ENCODE measurements at places on chromosomes 16 and 17.

DNA sequence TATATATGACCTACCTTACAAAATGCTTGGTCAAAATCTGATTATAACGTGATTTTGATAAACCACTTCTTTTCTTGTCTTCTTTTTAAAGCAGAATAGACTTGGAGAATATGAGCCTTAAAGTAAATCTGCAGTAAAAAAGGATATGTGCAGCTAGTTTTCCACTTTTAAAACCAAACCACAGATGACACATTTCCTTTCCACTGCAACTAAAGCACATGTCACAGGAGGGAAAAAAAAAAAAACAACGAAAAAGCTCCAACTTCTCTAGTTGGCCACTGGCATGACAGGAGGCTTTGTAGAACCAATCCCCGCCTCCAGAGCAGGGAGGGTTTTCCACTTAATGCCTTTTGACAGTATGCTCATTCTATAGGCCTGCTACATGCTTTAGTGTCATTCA is at the start of gene EVI2A:
TSS of gene EVI2A (minus strand) at position 142 of the 400 bp plus-strand sequence. CDS start 2,609 bp downstream, outside the sequence.
- DNase-seq: no peak

- DNase-seq: no peak
Measured at GRCh38 chr16:67157892-67158635, 1.6 kb downstream of the TRADD start.

- no peak for DNase-seq
Measured at GRCh38 chr17:78135858-78136500, 5.4 kb downstream of the TMC8 start.

GRCh38 chr17:41932816-41933389 is 2.5 kb downstream of the ODAD4 start:
- DNase-seq: no peak

- no peak for DNase-seq
Measured at GRCh38 chr17:36525888-36526287, 8.8 kb downstream of the MYO19 start.

DNA sequence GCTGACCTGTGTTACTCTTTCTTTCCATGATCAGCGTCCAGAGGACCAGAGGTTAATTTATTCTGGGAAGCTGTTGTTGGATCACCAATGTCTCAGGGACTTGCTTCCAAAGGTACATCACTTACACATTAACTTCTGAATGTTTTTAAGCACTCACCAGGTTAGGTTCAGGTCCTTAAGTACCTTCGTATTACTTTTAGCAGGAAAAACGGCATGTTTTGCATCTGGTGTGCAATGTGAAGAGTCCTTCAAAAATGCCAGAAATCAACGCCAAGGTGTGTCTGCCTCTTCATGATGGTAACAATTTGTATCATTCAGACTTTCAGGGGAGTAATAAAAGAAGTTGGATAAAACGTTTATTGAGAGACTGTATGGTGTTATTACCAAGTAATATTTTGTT is 3.3 kb downstream of the HERPUD1 start:
- no peak for DNase-seq
